ENCODE measurements at places on chromosomes 7 and 10.

DNA sequence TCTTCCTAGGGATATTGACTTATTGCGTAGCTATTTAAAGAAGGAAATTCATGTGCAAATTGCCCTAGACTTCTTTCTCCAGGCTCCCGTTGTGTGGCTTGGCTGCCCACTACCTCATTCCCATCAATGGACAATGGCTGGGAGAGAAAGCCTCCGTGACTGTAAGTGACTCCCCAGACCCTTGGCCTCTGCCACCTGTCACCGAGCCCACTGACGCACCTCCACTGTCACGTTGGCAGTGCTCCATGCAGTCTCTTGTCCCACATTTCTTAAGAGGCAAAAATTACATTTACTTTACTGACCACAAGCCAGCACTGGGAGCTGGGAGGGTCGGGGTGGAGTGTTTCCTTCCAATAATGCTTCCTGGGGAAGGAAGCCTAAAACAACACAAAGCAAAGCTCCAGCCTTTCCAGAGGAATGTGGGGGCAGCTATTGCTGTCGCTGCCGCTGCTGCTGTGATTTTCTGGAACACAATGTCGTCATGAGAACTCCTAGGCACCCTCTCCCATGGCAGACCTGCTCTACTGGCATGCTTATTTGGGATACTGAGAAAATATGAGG is 89.7 kb upstream of the STEAP1B start:
- DNase-seq = no peak

DNA sequence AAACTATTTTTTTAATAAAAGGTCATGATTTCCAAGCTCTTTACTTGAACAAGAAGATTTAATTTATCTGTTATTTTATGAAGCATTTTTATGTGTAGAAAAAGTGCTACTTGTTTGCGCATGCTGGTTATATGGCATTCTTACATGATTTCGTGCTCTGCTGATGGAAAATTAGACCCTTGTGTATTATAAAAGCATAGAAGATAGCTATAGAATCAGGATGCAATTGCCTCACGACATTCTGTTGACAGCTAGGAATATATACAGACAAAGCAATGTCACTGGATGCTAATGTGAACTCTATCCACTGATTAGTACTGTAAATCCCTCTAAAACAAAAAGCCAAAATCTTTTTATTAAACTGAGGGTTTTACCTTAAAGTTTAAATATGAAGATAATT is 255.9 kb downstream of the MDFIC start:
- no peak for DNase-seq

- no peak for DNase-seq
Measured at GRCh38 chr10:42574336-42574735, 64.0 kb downstream of the ZNF33B start.

DNA sequence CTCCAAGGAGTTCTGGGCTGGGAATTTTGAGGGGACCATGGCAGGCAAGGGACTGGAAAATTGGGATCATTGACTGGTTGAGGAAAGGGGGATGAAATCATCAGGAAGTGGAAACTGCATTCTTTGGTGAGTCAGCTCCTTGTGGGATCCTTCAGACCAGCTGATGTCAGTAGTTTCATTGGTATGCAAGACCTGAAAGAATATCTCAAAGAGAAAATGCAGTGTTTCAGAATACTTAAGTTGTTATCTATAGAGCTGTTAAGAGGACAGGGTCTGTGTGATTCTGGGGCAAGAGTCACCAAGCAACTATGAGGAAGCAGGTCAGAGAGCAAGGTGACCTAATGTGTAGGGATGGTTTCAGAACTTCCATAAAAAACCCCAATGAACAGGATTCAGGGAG is 595.9 kb upstream of the AUTS2 start:
- no peak for DNase-seq

DNA sequence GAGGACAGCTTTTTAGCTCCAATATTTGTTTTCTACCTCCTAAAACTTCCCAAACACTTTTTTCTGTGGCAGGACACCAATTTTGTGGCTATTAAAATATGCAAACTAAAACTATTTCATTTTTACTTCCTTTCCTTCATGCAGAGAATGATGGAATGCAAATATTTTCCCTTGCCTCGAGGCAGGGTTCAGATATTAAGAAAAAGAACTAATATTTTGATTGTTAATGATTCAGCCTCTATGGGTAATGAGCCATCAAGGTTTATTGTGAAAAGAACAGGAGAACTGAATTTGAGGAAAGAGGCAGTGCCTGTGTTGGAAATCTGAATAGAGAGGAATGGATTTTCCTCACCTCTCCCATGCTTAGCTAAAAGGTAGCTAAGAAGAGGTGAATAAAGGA is 43.1 kb upstream of the CASD1 start:
- DNase-seq = no peak

GRCh38 chr10:22705527-22705926 is 8.9 kb downstream of the PIP4K2A start:
- DNase-seq = no peak

DNA sequence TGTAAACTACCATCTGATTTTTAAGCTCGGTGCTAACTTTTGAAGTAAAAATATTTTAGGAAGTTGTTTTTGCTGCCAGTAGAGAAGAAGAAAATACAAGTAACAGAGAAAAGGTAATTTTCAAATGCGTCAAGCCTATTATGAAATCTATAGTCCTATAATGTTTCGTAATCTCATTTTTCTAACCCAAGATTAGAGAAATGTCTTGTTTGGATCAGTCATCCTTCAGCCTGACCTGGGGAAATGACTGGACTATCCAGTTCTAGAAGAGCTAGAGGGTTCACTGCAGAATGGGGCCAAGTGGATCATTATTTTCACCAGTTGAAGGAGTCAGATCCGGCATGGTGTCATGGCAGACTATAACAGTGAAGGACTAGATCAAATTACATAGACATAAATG is 62.7 kb upstream of the FGL2 start:
- DNase-seq = no peak

GRCh38 chr10:36381748-36382147 is 739.7 kb upstream of the FZD8 start:
- no peak for DNase-seq

- DNase-seq = no peak
Measured at GRCh38 chr7:83109352-83109751, 53.3 kb downstream of the PCLO start.

DNA sequence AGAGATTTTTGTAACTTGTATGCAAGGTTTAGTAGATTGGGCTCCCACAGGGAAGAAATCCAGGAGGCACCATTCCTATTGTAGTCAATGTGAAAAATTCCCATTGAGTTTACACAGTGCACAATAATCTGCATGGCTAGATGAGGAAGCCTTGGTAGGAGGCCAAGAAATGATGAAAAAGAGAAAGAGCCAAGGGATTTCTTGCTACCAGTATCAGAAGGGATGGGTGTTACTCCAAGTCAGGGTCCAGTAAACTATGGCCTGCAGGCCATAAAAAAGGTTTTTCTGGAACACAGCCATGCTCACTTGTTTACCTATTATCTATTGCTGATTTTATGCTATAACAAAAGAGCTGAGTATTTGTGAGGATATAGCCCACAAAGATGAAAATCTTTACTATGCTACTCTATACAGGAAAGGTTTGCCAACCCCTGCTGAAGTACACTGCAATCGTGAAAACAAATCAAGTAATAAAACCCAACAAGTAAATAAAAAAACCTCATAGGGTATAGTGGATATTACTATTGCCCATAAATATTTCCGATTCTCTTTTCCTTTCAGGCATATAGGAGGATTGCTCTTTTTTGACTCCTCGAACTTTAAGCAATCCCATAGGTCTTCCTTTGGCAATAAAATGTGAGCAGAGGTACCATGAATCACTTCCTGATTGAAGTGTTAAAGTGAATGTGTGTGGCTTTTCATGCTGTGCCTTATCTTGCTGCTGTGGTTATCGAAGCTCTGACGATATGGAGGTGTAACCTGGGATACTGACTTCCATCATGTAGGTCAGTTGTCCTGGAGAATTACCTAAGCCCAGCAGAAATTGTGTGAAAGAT is 256.3 kb upstream of the MAGI2 start:
- no peak for DNase-seq
